AG09309 (cell line): ENCODE measurements at places on chromosomes 5 and 9.

- no peak for DNase-seq
Measured at GRCh38 chr9:77561331-77562018, 86.6 kb downstream of the GNA14 start.

- no peak for DNase-seq
Measured at GRCh38 chr9:7348692-7349091, 450.9 kb downstream of the DMAC1 start.

DNA sequence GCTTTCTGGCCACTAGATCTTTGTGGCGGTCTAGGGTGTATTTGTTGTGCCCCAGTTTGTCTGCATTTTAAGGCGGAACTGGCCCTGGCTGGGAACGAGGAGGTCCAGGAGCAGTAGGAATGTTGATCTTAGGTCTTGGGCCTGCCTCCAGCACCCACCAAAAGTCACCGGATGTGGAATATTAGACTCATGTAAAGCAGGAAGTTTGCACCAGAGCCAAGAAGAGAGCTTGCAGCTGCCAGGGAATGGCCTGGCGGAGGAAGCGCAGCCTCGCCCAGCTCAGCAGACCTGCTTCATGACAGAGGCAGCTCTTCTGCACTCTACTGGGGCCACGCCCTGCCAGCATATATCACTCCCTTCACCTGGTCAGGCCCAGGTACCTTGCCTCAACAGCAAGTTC lies 3.3 kb downstream of the GPX3 start:
- no peak for DNase-seq

GRCh38 chr5:128762661-128763306 lies 202.5 kb upstream of the SLC27A6 start:
- no peak for DNase-seq

GRCh38 chr5:139185589-139185988 lies 12.6 kb downstream of the SIL1 start:
- DNase-seq, result no peak

DNA sequence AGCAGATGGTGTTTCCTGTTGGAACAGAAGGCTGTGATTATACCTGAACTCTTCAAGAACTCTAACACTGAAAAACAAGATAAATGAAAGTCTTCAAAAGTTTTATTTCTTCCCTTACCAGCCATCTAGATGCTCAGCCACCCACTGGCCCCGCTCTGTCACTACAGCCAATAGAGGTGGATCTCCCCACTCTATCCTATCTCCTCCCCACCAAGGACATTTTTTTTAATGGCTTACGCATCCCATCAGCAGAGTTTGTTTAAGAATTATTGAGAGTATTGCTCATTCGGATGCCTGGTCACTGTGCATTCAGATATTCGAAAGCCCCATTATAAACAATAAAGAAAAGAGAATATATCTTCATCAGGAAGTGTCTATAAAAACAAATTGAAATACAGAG lies 159.4 kb downstream of the RASEF start:
- DNase-seq, result no peak
